Thyroid gland (tissue), 4 donors: ENCODE measurements at places on chromosomes 3 and 15. TPM values are rescaled to one million over a fixed set of nuclear protein-coding genes. Genes with fewer than 3 reads are reported as not detected.

DNA sequence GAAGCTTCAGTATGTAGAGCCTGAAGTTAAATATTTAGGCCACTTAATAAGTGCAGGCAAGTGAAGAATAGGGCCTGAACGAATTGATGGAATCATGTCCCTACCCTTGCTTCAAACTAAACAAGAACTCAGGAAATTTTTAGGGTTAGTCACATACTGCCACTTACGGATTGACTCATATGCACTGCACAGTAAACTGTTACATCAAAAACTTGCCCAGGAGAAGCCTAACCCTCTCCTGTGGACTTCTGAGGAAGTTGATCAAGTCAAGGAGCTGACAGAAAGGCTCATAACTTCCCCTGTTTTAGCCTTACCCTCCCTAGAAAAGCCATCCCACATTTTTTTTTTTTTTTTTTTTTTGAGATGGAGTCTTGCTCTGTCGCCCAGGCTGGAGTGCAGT, 20.6 kb upstream of the KBTBD12 start:
- DNase-seq = no peak

DNA sequence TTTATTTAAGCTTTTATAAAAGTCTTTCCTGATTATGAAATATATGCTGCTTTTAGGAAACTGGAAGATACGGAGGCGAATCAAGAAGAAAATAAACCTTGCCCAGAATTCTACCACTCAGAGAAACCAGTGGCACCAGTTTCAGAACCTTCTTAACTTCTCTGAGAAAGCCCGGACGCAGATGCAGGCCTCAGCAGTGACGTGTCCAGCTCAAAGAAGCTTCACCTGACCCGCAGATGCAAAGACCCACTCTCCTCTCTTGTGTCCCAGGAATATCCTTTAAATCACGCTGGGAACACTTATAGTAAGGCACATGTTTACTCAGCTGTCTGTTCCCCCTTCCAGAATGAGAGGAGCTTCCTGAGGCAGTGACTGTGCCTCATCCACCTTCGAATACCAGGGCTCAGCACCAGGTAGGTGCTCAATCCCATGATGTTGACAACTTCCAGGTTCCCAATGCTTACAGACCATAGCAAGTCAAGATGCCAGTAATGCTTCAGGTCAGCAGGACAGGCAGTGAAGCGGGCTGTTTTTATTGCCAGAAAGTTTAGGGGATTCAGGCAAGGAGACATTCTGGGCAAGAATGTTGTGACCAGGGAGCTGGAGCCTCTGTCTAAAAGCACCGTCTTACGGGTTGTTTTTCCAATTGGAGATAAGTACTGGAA, 39.9 kb upstream of the LDHAL6B start:
- peak; percentile 62 for DNase-seq

DNA sequence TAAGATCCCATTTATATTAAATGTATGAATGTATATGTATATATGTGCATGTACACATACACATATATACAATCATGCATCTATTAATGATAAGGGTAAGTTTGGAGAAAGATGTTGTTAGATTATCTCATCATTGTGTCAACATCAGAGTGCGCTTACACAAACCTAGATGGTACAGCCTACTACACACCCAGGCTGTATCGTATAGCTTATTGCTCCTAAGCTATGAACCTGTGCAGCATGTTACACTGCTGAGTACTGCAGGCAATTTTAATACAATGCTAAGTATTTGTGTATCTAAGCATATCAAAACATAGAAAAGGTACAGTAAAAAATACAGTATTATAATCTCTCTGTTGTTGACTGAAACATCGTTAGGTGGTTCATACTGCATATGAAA, 57.4 kb upstream of the ABHD17C start:
- DNase-seq = no peak

DNA sequence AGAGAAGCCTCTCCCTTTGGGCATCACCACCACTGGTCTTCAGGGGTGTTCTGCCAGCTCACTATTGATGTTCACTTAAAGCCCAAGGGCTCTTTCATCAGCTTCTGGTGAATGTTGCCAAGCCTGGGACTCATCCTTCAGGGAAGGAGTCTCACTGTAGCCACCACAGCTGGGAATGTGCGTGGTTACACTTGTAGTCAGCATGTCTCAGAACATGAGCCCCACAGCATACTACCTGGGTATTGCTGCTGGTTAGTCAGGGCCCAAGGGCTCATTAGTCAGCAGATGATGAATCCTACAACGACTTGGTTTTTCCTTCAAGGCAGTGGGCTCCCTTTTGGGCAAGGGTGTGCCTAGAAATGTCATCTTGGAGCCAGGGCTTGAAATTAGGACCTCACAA, 412.9 kb downstream of the VGLL3 start:
- DNase-seq = no peak

DNA sequence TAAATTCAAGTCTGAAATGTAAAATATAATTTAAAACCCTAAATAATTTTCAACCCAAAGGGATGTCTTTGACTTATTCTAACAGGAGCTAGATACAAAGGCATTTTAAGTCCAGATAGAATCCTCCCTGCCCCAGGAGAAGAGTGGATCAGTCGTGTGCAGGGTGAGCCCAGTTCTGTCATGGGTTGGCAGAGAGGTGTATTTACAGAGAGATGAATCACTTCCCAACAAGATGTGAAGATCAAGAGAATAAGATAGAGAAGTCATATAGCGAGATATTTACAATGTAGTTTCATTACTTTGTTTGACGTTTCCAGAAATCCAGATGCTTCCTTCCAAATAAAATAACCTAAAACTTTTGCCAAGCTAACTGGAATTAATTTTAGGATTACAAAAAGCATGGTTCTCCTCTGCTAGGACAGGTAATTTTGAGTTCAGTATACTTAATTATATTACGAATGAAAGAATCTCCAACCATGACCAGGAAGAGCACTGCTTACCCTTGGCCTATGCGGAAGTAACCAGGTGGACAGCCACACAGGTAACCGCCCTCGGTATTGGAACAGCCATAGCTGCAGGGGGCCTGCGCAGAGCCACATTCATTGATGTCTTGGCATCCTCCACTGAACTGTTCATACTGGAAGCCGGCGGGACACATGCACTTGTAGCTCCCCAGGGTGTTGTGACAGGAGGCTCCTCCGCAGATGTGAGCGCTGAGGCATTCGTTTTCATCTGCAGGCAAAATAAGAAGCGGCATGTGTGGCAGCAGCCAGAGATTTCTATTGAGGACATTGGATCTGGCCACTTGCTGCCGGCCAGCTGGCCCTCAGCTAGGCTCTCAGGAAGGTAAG, 84.0 kb downstream of the DUT start:
- DNase-seq = no peak

DNA sequence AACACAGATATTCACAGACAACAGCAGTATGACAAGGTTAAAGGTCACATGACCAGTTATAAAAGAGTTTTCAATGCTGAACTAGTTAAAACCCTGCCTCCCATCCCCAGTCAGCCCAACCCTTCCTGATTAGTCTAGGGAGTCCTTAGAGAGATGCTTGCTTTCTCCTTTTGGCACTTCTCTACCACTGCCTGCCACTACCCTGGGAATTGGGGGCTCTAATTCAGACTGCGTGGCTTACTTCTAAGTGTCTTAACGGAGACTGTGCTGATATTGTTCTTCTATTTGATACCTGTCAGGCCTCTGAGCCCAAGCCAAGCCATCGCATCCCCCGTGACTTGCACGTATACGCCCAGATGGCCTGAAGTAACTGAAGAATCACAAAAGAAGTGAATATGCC, 11.7 kb upstream of the TRA2B start:
- DNase-seq = no peak

GRCh38 chr3:10875914-10876313, 59.9 kb downstream of the SLC6A11 start:
- DNase-seq = no peak

DNA sequence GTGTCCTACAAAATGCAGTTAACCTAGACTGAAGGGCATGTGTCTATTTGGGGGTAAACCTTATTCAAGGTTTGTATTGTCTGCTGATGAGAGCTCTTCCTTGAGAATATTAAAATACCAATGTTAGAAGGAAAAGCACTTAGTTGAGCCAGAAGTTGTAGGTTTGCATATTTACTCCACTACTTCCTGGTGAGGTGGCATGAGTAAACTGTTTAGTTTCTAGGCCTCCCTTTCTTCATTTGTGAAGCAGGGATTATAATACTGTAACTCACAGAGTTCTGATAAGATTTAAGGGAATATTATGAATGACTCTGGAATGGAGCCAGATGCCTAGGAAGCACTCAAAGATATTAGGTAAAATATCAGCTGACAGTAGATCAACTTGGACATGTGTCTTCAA, 46.7 kb downstream of the CD200R1L start:
- DNase-seq = no peak

- no peak for DNase-seq
Observed at GRCh38 chr3:71076361-71077002, 507.0 kb downstream of the FOXP1 start.

DNA sequence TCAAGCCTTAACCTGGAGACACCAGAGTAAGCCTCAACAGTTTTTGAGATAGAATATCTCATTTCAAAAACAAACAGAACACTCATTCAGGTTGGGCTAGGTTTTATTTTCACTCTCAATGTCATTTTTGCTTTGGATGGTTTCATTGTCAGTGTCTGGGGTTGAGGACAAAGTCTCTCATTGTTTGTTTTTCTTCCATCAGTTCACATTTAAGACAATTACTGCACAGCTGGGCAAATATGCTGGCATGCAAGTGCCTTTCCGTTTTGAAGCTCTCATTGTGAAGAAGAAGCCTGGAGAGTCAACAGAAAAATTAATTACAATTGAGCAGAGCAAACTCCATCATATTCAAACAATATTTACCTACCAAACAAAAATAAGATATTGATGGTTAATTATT, 1050.0 kb downstream of the TBL1XR1 start:
- no peak for DNase-seq

GRCh38 chr15:66293419-66294156, at the start of gene DIS3L:
Gene DIS3L, plus strand, starts transcription at chr15:66293568. Its CDS starts 29 bp downstream, at chr15:66293597.
- peak; percentile 65 for DNase-seq

GRCh38 chr3:140995881-140996280, 54.2 kb downstream of the SLC25A36 start:
- DNase-seq = no peak

GRCh38 chr15:57387564-57388076, 11.3 kb downstream of the CGNL1 start:
- DNase-seq = peak; percentile 67

DNA sequence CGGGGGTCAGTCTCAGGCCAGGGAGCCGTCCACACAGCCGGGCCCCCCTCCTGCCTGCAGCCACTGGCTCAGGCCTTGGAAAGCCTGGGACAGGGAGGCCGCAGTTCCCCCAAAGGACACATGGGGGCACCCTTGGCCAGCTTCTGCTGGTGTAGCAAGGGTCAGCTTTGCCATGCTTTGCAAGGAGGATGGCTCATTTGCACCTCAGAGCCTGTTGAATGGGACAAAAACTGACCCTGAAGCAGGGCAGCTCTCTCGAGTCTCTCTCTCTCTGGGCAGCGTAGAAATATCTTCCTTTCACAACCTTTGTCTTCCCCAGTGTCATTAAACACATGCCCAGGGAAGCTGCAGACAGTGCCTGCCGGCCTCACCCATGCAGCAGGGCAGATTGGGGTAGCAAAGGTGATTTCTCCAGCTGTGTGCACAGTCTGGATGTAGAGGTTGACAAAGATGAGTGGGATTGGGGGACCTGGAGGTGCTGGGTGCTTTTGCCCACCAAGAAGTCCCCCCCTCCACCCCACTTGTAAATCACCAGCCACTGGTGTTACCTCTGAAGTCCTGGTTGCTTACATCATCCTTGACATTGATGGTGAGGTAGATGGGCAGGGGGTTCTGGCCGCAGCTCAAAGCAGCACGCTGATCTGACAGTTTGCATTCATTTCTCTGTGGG, 17.4 kb upstream of the EHD4 start:
- peak; percentile 84 for DNase-seq

DNA sequence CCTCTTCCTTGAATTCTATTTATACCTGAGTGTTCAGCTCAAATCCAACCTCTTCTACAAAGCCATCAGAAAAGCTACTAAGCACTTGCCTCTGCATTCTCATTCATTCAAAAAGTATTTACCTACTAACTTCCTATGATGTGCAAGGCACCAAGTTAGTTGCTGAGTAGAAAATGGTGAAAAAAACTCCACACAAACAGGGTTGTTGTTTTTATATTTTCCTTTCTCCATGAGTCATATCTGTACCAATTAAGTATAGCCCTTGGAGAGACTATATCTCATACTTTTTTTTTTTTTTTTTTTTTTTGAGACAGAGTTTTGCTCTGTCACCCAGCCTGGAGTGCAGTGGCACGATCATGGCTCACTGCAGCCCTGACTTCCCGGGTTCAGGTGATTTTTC, 67.7 kb downstream of the IGF2BP2 start:
- DNase-seq = no peak

- DNase-seq = no peak
Observed at GRCh38 chr3:42114130-42114725, 23.1 kb downstream of the TRAK1 start.

DNA sequence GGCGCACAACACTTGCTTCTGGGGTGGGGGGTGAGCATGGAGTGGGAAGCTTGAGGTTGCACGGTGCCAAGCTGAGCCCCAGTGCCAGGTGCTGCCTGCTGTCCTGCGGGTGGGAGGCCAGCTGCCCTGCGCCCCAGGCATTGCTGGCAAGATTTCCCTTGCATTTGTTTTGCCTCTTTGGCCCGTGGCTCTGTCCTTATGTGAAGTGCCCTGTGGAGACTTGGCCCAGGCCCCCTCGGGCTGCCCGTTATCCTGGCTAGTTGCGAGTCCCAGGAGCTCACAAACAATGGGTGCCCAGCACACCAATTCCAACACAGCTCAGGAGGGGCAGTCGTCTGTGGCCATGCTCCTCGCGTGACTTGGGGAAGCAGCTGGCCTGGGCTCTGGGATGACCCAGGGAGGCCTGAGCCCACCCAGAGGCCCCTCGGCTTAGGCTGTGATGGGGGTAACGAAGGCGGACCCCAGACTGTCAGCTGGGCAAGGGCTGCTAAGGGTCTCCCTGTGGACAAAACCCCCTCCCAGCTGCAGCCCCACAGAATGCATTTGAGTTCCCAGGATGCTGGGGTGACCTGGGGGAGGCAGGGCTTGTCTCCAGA, 5.9 kb downstream of the C3orf22 start:
- no peak for DNase-seq

DNA sequence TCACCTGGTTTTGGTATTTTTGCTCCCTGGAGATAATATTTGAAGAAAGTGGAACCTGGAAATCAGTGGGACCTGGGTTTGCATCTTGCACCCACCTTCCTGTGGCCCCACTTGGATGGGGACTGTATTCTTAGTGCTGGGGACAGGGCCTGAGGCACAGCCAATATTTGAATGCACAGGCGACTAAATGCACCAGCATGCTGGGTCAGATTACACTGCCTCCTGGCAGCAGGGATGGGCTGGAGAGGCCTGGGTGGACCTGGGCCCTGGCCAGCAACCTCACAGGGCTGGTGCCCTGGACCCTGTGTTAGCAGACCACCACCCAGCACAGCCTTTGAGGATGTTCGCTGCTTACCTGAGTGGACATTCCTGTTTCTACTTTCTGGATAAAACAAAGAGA, 10.5 kb downstream of the ITIH4 start:
- DNase-seq = no peak

Gene XCR1
- total RNA-seq = not detected

Gene ANKRD63
- not detected for total RNA-seq

Gene GORASP1
- 64.6 TPM for total RNA-seq

Gene CCDC12
- 43.2 TPM for total RNA-seq

Gene CFAP92
- 0.59 TPM for total RNA-seq

Gene CSPG4
- total RNA-seq = 2.5 TPM

Gene DALRD3
- total RNA-seq = 54.8 TPM

Gene MNS1
- total RNA-seq = 1.6 TPM

Gene NR2E3
- not detected for total RNA-seq
